ENCODE measurements at places on chromosomes 13 and 19.
A peak's percentile ranks its signal among the peaks of the same experiment; 100 is the strongest.

DNA sequence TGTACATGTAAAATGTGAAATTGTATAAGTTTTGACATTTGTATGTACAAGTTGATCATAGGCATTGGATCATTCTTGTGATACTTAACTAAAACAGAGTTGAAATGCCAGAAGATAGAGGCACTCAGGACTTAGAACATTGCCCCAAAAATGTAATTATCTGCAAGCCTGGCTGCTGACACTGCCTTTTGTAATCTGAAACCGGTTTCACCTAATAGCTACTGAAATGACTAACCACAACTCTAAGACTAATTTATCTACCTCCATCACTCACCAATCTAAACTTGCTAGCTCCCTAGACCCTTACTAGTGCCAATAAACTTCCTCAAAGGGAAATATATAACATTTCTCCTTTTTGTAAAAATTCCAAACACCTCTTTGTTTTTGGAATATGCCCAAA lies 2596.2 kb downstream of the PCDH9 start:
- no peak for DNase-seq

GRCh38 chr13:21458451-21458812 lies 671 bp downstream of the ZDHHC20 start:
- DNase-seq, result no peak

DNA sequence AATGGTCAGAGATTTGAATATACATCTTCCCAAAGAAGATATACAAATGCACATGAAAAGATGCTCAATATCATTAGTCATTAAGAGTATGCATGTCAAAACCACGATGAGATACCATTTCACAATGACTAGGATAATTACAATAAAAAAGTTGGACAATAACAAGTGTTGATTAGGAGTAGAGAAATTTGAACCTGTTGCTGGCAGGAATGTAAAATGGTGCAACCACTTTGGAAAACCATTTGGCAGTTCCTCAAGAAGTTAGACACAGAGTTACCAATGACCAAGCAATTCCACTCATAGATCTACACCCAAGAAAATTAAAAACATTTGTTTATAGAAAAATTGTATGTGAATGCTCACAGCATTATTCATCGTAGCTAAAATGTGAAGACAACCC lies 33.2 kb upstream of the STARD13 start:
- no peak for DNase-seq

DNA sequence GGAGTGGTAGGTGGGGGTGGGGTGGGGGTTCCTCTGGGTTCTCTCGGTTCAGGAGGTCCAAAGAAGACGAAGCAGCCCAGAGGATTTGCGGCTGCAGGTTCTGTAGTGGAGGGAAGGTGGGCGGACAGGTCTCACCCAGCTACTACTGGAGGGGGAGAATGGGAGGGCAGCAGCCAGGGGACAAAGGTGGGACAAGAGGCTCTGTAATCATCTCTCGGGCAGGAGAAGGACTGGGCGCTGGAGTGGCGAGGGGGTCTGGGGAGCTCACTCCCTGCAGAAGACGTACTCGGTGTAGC lies 1.4 kb downstream of the KCTD12 start:
- DNase-seq, result no peak

- no peak for DNase-seq
Observed at GRCh38 chr13:97574926-97575325, 141.0 kb downstream of the RAP2A start.

DNA sequence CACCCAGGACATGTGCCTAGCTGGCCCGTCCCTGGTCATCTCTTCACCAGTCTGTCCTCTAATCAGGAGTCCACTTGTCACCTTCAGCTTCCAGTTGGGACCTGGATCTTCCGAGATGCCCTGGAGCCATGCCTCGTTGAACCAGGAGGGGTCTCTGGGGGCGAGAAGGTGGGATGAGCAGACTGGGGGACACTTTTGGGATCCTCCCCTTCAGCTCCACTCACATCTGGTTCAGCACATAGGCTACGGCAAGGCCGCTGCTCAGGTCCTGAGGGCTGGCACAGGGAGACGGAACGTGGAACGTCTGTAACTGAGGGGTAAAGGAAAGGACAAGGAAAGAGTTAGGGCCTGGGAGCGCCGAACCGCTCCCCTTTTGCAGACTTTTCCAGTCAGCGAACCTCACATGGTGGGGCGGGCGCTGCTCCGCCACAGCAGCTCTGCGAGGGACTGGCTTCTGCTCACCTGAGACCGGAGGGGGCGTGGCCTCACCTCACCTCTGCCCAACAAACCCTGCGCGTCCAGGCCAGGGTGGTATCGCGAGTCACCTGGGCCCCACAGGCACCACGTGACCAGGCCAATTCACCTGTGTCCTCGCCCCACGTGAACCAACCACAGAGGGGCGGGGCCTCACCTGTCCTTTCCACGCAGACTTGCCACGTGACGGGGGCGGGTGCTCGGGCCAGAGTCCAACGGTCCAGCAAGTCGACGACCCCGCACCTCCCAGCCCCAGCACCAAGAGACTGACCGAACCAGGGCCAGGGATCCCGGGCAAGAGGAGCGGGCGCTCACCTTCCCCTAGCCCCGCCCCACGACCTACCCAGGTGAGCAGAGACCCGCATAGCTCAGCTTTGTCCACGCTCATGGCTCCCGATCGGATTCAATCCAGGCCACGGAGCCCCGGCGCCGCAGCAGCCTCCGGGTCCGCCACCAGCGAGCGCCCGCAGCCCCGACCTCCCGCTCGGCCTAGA lies at the start of gene HOOK2:
Gene HOOK2, minus strand, starts transcription at position 965 of the 968 bp plus-strand sequence. Its CDS starts 103 bp downstream, at position 862.
- peak; percentile 46 for DNase-seq

DNA sequence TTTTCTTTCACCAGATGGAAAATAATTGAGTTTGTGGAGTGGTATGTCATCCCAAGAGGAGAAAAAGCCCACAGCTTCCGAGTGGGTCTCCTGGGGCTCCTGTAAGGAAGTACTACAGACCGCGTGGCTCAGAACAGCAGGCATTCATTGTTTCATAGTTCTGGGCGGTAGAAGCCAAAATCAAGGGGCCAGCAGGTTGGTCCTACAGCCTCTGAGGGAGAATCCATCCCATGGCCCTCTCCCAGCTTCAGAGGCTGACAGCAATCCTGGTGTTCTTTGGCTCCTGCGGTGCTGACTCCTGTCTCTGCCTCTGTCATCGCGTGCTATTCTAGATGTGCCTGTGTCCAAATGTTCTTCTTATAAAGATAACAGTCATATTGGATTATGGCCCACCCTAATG lies 362.6 kb downstream of the FGF14 start:
- DNase-seq, result no peak

- peak; percentile 85 for DNase-seq
Observed at GRCh38 chr19:38707512-38708114, 36.7 kb downstream of the CAPN12 start.

- DNase-seq, result peak; percentile 93
Observed at GRCh38 chr19:18251587-18252369, 22.5 kb downstream of the IQCN start.

GRCh38 chr19:48867123-48867745 lies 1.2 kb downstream of the PLEKHA4 start:
- peak; percentile 80 for DNase-seq

- DNase-seq, result no peak
Observed at GRCh38 chr19:48348737-48349136, 15.0 kb downstream of the TMEM143 start.

DNA sequence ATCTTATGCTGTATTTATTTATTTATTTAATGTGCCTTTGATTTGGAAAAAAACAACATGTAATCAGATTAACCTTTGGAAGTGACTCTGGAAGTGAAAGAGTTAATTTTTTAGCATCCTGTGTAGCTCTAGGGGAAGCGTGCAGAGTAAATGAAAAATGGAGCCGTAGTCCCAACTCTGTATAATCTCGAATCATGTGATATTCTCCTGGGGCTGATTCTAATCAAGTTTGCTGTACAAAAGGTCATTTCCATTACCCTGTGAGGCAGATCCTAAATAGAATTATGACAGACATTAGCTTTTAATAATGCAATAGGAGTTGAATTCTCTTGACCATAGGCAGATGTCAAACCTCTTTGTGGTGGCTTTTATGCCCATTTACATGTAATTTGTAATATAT lies 238.6 kb upstream of the CSNK1A1L start:
- DNase-seq, result no peak

DNA sequence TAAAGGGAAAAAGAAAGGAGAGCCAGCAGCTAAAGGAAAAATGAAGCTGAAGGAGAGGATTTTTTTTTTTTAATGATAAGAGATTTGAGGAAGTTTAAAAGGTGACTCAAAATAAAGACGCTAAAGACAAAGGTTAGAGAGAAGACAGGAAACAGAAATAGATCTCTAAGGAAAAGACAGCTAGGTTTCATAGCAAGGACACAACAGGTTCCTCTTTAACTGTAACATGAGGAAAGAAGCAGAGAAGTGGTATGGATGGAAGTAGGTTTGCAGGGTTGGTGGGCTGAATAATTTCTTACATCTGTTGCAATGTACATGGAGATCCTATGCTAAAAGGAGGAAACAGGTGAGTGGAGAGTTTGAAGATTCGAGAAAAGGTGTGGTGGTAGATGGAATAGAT lies 107.5 kb downstream of the MYCBP2 start:
- DNase-seq, result no peak

- DNase-seq, result no peak
Observed at GRCh38 chr19:31185261-31185660, 164.0 kb downstream of the TSHZ3 start.

GRCh38 chr13:40371531-40372125 lies 294.8 kb downstream of the FOXO1 start:
- DNase-seq, result no peak

DNA sequence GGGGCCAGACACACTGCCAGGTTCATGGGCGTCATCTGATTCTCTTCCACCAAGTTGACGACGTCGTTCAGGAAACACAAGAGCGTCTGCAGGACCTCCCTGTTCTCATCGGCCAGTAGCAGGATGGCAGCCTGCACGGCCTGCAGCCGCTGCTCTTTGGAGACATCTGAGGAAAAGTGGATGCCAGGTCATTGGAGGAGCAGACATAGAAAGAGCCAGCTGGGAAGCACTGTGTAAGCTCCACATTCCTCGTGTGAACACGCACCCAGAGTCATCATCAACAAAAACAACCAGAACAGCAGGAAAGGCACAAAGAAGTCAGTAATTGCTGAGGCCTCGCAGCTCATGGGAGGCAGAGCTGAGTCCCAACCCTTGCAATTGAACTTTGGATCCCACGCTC lies 96.5 kb downstream of the KL start:
- DNase-seq, result no peak

- no peak for DNase-seq
Observed at GRCh38 chr19:5561559-5561958, 6.2 kb downstream of the TINCR start.

- peak; percentile 36 for DNase-seq
Observed at GRCh38 chr19:38451629-38452028, 18.1 kb downstream of the RYR1 start.

GRCh38 chr13:111526922-111527321 lies 206.5 kb downstream of the TEX29 start:
- DNase-seq, result no peak

GRCh38 chr13:85825454-85825853 lies 26.2 kb upstream of the SLITRK6 start:
- no peak for DNase-seq

Measured in osteoblast (primary cell).